ENCODE measurements at places on chromosomes 7 and 10. TPM values are rescaled to one million over a fixed set of nuclear protein-coding genes. Genes with fewer than 3 reads are reported as not detected.
A peak's percentile ranks its signal among the peaks of the same experiment; 100 is the strongest.

The SAMD9L gene
- total RNA-seq = 15.9 TPM

The GDF10 gene
- total RNA-seq = 1.5 TPM

DNA sequence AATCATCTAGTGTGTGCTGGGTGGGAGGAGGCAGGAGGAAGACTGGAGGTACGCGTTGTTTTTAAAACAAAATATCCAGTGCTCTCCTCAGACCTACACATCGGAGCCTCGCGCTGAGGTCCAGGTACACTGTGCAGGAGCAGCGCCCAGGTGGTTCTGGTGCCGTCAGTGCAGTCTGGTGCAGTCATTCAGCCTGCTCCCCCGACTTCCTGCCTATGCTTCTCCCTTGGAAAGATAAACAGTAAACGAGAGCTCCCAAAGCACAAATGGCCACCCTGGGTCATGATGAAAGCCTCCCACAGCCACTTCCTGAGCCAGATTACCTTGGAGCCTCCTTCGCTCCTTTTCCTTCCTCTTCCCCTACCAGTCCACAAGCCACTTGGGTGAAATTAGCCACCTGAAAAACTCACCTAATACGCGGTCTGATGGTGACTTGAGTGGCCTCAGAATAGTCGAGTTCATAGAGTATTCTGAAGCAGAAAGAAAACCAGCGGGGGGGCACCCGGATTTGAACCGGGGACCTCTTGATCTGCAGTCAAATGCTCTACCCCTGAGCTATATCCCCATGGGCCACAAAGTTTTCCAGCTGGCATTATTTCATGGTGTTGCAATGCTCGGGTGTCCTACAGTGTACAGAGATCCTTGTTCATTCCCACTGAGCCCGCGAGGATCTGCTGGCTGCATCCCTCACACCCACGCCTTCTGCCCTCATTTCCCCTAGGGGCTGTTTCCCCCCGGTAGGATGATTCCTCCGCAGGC is 82.5 kb downstream of the ZNF467 start:
- no peak for DNase-seq

DNA sequence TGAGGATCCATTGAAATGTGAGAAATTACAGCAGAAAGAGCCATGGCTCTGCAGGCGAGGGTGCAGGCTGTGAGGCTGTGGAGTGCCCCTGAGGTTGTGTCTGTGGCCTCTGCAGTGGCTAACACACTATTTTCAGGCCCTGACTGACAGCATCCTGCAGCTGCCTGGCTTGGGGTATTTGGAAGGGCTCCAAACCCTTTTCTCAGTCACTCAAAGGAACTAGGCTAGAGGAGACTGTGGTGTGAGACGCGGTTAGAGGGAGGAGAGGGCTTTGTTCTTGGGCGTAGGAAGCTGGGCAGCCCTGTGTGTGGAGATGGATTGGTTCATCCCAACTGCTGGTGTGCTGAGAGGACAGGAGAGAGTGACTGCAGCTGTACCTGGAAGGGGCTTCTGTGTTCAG is 134.9 kb downstream of the RAMP3 start:
- no peak for DNase-seq

DNA sequence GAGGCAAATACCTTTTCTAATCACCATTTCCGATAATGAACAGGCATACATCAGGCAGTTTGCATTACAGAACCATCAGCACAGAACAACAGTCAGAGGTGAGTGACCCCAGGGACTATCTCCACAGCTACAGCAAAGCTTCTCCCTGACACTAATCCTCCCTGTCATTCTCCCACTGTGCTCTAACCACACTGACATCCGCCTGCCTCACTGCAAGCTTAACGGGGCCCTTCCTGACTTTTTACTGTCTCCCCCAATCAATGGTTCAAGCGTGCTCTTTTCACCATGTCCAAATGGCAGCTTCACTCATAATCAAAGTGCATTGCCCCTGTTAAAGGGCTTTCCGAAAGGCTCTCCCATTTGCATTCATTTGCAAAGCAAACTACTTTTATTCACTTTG is 196.3 kb downstream of the DNAJC1 start:
- no peak for DNase-seq

The CABCOCO1 gene
- 1.0 TPM for total RNA-seq

- no peak for DNase-seq
Observed at GRCh38 chr7:155234950-155235789, 62.5 kb upstream of the INSIG1 start.

- no peak for DNase-seq
Observed at GRCh38 chr10:24824124-24824523, 100.4 kb upstream of the ARHGAP21 start.

The PIK3AP1 gene
- 3.3 TPM for total RNA-seq

GRCh38 chr7:82760074-82760473 is 316.5 kb upstream of the CACNA2D1 start:
- no peak for DNase-seq

DNA sequence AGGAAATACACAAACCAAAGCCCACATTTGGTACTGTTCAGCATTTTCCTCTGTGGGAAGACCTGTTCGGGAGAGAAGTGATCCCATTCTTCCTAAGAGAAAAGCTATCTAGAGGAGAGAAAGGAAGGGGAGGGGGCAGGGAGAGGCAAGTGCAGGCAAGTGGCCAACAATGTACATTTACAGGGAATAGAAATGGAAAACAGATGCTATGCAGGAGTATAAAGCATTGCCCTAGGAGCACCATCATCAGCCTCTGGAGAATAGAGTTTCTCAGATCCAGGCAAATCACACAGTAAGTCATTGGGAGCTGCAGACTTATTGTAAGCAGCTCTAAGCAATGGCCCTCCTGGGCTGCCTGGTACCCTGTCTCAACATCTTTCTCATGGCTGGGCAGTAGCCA is 424.4 kb upstream of the AUTS2 start:
- no peak for DNase-seq

DNA sequence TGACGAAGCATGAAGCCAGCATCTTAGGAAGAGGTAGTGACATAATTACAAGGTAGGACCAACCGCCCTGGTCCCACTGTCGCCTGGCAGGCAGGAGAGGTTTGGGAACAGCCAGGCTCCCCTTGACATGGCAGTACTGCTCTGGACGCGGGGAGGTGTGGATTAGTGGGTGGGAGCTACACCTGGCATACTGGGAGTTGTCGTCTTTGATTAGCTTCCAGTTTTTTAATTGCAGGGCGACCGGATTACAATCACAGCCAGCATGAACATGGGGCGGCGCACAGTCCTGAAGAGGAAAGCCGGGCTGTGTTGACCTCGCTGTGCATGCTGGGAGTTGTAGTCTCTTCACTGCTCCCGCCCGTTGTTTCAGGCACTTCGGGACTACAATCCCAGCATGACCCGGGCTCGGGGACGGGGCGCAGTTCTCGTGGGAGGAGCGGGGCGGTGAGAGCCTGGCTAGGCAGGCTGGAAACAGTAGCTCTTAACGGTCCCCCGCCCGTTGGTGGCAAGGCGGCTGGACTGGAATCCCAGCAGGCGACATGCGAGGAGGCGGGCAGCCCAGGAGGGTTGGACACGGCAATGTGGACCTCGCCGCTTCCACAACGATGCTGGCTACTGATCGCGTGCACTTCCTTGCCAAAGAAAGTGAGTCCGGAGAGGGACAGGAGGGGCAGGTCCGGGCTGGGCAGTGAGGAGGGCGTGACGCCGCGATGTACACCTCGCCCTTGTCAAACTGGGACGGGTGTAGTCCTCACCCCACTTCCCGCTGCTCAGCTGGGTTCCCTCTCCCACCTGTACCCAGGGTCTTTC is 98.0 kb upstream of the ZNF722 start:
- DNase-seq = peak; percentile 94

- no peak for DNase-seq
Observed at GRCh38 chr10:102643336-102644065, 778 bp upstream of the TRIM8 start.

The TMEM225B gene
- 2.9 TPM for total RNA-seq

DNA sequence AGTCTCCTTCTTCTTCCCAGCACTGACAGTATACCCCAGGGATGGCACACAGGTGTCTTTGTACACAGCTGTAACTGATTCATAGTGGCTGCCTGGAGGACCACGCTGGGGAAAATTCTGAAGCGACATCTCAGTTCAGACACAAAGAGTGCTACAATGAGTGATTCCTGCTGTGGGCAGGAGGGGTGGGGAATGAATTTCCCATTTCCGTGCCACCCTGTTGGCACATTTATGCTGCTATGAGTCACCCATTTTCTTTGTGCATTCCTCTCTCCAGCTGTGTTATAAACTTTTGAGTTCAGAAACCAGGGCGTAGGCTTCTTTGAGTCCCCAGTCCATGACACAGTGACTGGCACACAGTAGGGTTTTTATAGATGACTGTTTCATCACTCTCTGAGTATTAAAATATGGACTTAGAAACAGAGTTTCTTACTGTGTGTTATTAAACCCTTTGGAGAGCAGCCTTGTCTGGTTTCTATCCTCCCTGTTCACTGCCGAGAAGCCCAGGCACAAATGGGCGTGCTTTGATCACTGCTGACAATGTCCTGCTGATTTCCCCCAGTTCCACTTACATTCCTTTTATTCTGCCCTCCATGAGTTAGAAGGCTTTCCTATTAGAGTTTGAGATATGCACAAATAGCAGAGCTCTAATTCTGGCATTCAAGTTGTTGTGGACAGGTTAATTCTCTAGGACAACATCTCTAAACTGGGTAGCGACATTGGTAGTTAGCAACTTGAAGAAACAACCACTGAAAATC is 24.0 kb upstream of the NPS start:
- DNase-seq = no peak

The PPA1 gene
- 125 TPM for total RNA-seq

DNA sequence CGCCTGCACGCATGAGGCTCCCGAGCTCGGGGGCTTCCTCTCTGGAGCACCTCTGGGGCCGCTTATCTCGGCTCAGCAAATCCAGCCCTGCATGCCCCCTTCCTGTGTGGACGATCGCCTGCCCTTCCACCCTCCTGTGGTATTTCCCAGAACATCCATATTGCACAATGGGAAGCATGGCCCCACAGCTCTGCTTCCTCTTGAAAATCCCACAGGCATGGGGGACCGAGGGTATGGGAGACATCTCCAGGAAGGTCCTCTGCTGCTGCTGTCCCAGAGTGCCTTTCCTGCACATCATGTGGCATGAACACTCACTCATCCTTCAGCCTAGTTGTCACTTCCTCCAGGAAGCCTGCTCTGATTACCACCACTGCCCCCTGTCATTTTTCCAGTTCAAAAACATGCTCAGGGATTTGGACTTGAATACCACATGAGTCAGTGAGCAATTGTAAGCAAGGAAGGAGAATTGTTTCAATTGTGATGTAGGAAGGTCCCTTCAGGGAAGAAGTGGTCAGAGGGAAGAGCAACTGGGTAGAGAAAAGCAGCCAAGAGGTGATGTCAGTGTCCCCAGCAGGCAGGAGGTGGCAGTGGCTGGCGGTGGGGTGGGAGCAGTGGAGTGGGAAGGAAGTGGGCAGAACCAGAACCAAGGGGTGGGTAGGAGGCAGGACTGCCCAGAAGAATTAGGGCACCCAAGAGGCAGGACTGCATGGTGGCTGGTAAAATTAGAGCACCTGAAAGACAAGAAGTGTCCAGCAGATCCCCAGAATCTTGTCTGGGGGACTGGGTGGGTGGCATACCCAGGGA is 67.5 kb upstream of the ZMIZ1 start:
- no peak for DNase-seq

GRCh38 chr10:49441488-49442476 is 45.9 kb upstream of the DRGX start:
- DNase-seq = no peak

DNA sequence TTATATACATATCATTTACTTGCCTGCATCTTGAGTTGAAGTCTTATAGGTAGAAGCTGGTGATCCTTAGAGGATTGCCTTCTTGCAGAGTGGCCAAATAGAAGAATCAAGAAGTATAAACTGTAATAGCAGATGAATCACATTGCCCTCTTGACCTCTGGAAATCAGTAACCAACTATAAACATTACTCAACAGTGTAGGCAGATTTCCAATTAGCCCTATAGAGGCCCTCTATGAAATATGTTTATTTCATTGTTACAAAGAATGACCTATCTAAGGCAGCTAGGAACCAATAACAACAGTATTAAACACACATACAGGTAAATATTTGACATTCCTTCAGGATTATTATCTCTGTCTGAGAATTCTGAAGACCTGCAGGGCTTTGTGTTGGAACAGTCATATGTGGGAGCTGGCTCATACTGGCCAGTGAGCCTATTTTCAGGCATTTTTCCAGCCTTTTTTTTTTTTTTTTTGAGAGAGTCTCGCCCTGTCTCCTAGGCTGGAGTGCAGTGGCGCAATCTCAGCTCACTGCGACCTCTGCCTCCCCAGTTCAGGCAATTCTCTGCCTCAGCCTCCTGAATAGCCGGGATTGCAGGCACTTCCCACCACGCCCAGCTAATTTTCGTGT is 7.2 kb upstream of the SRI start:
- DNase-seq = no peak

DNA sequence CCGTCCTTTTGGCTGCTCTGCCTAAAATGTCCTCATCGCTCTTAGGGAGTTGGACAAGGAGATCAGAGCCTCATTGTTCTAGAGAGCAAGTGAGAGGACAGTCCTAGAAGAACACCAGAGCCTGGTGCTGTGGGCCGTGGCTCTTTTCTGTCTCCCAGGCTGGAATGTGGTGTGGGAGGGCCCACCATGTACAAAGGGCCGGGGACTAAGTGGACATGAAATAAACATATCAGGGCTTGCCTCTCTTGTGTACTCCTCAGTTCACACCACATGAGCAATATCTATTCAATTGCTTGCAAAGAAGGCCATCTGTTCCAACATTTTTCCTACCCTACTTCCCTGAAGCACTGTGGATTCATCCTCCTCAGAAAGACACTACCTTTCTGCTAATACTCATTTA is 510.4 kb downstream of the SUGCT start:
- DNase-seq = no peak

DNA sequence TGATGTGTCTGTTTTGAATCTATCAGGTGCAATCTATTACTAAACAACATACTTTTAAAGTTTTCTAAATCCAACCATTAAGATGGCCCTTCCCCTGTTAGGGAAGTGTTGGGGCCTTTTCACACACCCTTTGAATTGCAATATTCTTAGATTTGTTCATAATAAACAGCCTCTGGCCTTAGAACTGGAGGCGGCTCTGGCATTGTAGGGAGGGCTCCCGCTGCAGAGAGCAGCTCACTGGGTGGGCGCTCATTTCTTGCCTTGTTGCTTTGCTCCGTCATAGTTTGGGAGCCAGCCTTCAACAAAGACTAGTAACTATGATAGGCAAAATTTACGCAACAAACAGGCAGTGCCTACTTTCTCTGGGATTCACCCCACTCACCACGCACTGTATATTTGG is 4.2 kb upstream of the HOXA10 start:
- DNase-seq = peak; percentile 44

The NKX2-3 gene
- not detected for total RNA-seq

The ABCC2 gene
- total RNA-seq = 1.5 TPM

The CDHR3 gene
- 6.0 TPM for total RNA-seq

The SPDYE5 gene
- total RNA-seq = 0.39 TPM

- DNase-seq = no peak
Observed at GRCh38 chr7:11709196-11709595, 122.8 kb downstream of the THSD7A start.

Data from ureter (tissue), 1 donor.